Chondrocyte (in vitro differentiated cells): ENCODE measurements at places on chromosomes 4 and X.

DNA sequence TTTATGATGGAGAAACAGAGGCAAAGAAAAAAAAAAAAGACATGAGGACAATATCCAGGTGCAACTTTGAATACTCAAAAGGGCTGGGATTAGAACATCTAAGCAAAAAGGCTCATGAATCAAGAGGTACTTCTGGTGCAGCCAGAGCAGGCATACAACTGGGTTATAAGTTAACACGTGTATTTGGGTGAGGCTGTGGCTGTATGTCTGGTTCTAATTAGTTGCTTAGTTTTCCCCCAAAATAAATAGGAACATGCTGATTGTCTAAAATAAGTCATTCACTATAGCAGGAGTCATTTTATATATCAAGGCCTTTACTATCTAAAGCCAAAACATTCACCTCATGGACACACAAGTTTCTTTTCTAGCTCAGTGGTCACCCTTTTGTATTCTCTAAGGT lies 20.2 kb downstream of the NHS start:
- H3K36me3 ChIP-seq = no peaks in the 10 kb centered on the region
- peaks cover 13% of the 10 kb centered on the region for H3K4me1 ChIP-seq
- H3K27ac ChIP-seq = no peak overlapping the region
- DNase-seq = no peak

- H3K27me3 ChIP-seq = peaks cover 4% of the 10 kb centered on the region
- no peak overlapping the region for H3K4me3 ChIP-seq
- H3K36me3 ChIP-seq = no peaks in the 10 kb centered on the region
- no peak overlapping the region for H3K27ac ChIP-seq
- DNase-seq = no peak
Measured at GRCh38 chrX:108795240-108795639, 58.9 kb upstream of the IRS4 start.

DNA sequence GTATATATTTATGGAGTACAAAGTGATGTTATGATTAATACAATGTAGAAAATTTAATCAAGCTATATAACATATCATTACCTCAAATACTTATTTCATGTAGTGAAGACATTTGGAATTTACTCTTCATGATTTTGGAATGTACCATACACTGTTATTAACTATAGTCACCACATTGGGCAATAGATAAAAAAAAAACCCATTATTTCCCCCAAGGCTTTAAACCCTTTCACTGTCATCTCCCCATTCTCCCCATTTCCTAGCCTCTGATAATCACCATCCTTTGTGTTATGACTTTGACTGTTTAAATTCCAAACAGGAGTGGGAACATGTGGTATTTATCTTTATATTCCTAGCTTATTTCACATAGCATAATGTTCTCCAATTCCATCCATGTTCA lies 2189.1 kb upstream of the AGA start:
- peaks cover 8% of the 10 kb centered on the region for H3K4me1 ChIP-seq
- DNase-seq = no peak
- no peaks in the 10 kb centered on the region for H3K36me3 ChIP-seq
- H3K27ac ChIP-seq = no peak overlapping the region
- H3K4me3 ChIP-seq = no peak overlapping the region

- peaks cover 15% of the 10 kb centered on the region for H3K27me3 ChIP-seq
- no peak overlapping the region for H3K4me3 ChIP-seq
- H3K27ac ChIP-seq = no peak overlapping the region
- no peaks in the 10 kb centered on the region for H3K36me3 ChIP-seq
Measured at GRCh38 chr4:148171596-148171995, 270.6 kb downstream of the NR3C2 start.

DNA sequence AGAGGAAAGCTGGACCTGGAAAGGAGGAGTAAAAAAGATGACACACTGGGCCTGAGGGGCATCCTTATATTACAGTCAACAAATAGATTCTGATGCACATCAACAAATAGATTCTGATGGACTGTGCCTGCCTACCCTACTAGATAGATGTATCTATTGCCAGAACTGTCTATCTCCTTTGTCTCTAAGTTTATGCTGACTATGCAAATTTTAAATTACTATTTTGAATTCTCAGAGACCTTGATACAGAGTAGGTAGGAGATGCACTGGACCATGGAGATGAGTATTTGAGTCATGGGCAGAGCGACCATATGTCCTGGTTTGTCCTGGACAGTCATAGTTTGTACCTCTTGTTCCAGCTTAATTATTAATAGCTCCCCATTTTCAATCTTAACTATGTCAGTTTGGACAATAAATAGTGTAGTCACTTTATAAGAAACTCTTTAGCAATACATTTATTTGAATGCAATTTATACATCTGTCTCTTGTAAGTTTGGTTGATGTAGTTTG lies 247.9 kb upstream of the PPP1R2C start:
- H3K36me3 ChIP-seq = no peaks in the 10 kb centered on the region
- no peaks in the 10 kb centered on the region for H3K4me1 ChIP-seq
- H3K4me3 ChIP-seq = no peak overlapping the region
- no peaks in the 10 kb centered on the region for H3K27me3 ChIP-seq
